ENCODE measurements at places on chromosomes 4 and X.
A peak's percentile ranks its signal among the peaks of the same experiment; 100 is the strongest.

DNA sequence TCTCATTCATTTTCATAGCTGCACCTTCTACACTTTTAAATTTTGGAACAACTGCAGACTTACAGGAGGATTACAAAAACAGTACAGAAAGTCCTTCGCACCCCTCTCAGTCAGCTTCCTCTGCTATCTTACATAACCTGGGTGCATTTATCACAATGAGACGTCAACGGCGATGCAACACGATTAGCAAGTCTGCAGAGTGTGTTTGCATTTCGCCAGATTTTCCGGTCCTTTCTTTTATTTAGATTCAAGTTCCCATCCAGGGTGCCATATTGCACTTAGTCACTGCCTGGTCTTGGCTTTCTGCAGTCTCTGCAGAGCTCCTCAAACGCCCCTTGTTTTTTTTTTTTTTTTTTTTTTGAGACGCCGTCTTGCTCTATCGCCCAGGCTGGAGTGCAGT is 85.9 kb downstream of the ASMT start:
- DNase-seq = no peak
- H3K36me3 ChIP-seq = no peaks in the 10 kb centered on the region
- no peaks in the 10 kb centered on the region for H3K4me1 ChIP-seq
- no peak overlapping the region for H3K27ac ChIP-seq
- no peaks in the 10 kb centered on the region for H3K27me3 ChIP-seq
- no peak overlapping the region for H3K4me3 ChIP-seq

GRCh38 chrX:275476-275966 is 5.7 kb upstream of the PLCXD1 start:
- peaks cover 34% of the 10 kb centered on the region for H3K4me1 ChIP-seq
- peaks cover 7% of the 10 kb centered on the region for H3K36me3 ChIP-seq
- H3K27me3 ChIP-seq = peaks cover 19% of the 10 kb centered on the region

- peaks cover 17% of the 10 kb centered on the region for H3K4me1 ChIP-seq
- H3K36me3 ChIP-seq = no peaks in the 10 kb centered on the region
- H3K27me3 ChIP-seq = no peaks in the 10 kb centered on the region
- no peak overlapping the region for H3K4me3 ChIP-seq
Observed at GRCh38 chr4:181793096-181793495, 450.1 kb upstream of the TENM3 start.

DNA sequence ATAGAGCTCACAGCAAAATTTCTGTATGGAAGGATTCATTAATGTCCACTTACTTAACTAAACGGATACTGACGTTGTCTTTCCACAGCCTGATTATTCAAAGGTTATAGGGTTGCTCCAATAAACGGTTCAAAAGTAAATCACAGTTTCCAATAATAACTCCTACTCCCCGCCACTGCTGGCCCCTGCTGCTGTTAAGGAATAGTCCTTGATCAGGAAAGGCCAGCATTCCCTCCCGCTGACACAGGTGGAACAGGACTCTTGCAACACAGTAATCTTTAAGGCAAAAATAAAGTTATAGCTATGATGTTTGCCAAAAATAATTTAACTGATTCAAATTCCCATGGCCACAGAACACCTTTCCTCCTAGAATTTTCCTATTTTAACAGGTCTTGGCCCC is 53.9 kb downstream of the FAT1 start:
- H3K36me3 ChIP-seq = peaks cover 50% of the 10 kb centered on the region
- H3K27me3 ChIP-seq = peaks cover 3% of the 10 kb centered on the region
- no peak overlapping the region for H3K27ac ChIP-seq
- H3K4me1 ChIP-seq = peaks cover 13% of the 10 kb centered on the region
- H3K4me3 ChIP-seq = no peak overlapping the region
- no peak for DNase-seq

- H3K27me3 ChIP-seq = no peaks in the 10 kb centered on the region
- DNase-seq = no peak
- H3K27ac ChIP-seq = peak overlapping the region; percentile 79
- peaks cover 10% of the 10 kb centered on the region for H3K36me3 ChIP-seq
Observed at GRCh38 chrX:85905851-85906250, 141.5 kb downstream of the CHM start.

GRCh38 chr4:7094916-7095315 is 27.1 kb upstream of the GRPEL1 start:
- H3K4me3 ChIP-seq = no peak overlapping the region
- H3K27ac ChIP-seq = no peak overlapping the region
- H3K27me3 ChIP-seq = peaks cover 67% of the 10 kb centered on the region
- H3K36me3 ChIP-seq = no peaks in the 10 kb centered on the region

DNA sequence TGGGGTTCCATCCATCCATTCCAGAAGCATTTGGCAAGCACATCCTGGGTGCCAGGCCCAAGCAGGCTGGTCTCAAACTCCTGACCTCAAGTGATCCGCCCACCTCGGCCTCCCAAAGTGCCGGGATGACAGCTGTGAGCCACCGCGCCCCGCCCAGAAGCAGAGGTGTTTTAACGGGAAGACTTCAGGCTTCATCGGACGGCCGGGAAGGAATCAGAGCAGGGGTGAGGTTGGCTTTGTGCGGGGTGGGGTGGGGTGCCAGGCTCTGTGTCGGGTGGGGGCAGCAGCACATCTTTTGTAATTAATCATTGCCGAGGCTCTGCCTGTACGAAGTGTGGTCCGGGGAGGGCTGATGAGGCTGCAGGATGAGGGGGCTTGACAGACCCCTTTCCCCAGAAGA is 5.1 kb upstream of the SLC25A6 start:
- no peak overlapping the region for H3K4me3 ChIP-seq
- H3K27me3 ChIP-seq = peaks cover 4% of the 10 kb centered on the region
- DNase-seq = no peak
- H3K36me3 ChIP-seq = peaks cover 19% of the 10 kb centered on the region
- H3K4me1 ChIP-seq = peaks cover 31% of the 10 kb centered on the region

- no peak for DNase-seq
- H3K27ac ChIP-seq = no peak overlapping the region
- peaks cover 3% of the 10 kb centered on the region for H3K27me3 ChIP-seq
- H3K4me1 ChIP-seq = no peaks in the 10 kb centered on the region
Observed at GRCh38 chr4:36325499-36325898, 44.1 kb downstream of the DTHD1 start.

GRCh38 chr4:40178672-40179071 is 18.2 kb upstream of the RHOH start:
- no peak overlapping the region for H3K4me3 ChIP-seq
- peaks cover 5% of the 10 kb centered on the region for H3K27me3 ChIP-seq
- DNase-seq = no peak
- no peaks in the 10 kb centered on the region for H3K36me3 ChIP-seq

- no peak for DNase-seq
- peaks cover 6% of the 10 kb centered on the region for H3K27me3 ChIP-seq
- no peaks in the 10 kb centered on the region for H3K36me3 ChIP-seq
- no peak overlapping the region for H3K4me3 ChIP-seq
- H3K4me1 ChIP-seq = peaks cover 31% of the 10 kb centered on the region
Observed at GRCh38 chr4:56757261-56757746, 64.2 kb downstream of the SPINK2 start.

DNA sequence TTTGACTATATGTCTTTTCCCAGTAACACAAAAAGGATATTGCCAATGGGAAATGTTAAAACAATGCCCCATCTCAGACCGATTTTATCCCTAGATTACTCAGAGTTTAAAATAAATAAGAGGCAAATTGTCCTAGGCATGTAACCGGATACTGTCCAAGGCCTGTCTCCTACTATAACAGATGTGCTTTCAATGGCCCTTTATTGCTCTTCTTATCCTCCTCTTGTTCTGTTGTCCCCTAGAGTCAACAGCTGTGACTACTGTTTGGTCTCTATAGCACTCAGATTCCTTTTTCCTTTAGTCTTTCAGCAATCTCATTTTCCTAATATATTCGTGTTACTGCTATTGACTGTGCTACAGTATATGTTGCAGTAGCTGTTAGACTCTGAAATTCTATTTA is 66.8 kb upstream of the PLS3 start:
- H3K27ac ChIP-seq = no peak overlapping the region
- no peak for DNase-seq
- H3K36me3 ChIP-seq = no peaks in the 10 kb centered on the region
- H3K4me3 ChIP-seq = no peak overlapping the region
- peaks cover 4% of the 10 kb centered on the region for H3K27me3 ChIP-seq

DNA sequence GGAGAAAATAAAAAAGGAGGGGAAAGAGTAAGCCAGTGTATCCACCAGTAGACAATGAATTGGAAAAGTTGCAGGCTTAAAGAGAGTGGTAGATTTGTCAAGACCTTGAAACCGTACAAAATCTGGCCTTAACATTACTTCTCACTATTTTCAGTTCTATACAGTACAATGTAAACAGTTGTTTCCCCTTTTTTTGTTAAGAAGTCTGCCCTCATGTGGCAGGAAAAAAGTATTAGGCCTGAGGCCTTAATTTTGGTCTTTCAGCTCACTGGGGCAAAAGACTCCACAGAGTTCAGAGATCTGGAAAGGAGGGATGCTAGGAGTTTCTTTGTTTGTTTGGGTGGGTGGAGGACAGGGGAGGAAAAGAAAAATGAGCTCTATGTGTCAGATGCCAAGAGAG is 92.8 kb upstream of the CCDC160 start:
- no peak overlapping the region for H3K27ac ChIP-seq
- no peaks in the 10 kb centered on the region for H3K36me3 ChIP-seq
- no peak overlapping the region for H3K4me3 ChIP-seq
- no peak for DNase-seq
- no peaks in the 10 kb centered on the region for H3K4me1 ChIP-seq
- H3K27me3 ChIP-seq = peaks cover 3% of the 10 kb centered on the region

DNA sequence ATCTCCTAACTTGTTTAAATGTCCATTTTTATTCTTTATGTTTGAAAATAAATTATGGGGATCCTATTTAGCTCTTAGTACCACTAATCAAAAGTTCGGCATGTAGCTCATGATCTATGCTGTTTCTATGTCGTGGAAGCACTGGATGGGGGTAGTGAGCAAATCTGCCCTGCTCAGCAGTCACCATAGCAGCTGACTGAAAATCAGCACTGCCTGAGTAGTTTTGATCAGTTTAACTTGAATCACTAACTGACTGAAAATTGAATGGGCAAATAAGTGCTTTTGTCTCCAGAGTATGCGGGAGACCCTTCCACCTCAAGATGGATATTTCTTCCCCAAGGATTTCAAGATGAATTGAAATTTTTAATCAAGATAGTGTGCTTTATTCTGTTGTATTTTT is 27.6 kb downstream of the NUDT6 start:
- no peak overlapping the region for H3K4me3 ChIP-seq
- no peak for DNase-seq
- peak overlapping the region; percentile 57 for H3K27ac ChIP-seq
- peaks cover 41% of the 10 kb centered on the region for H3K36me3 ChIP-seq
- H3K4me1 ChIP-seq = no peaks in the 10 kb centered on the region

GRCh38 chrX:145502670-145503069 is 255.4 kb downstream of the SPANXN1 start:
- no peaks in the 10 kb centered on the region for H3K4me1 ChIP-seq
- H3K36me3 ChIP-seq = no peaks in the 10 kb centered on the region
- no peak overlapping the region for H3K27ac ChIP-seq
- DNase-seq = no peak
- peaks cover 10% of the 10 kb centered on the region for H3K27me3 ChIP-seq

DNA sequence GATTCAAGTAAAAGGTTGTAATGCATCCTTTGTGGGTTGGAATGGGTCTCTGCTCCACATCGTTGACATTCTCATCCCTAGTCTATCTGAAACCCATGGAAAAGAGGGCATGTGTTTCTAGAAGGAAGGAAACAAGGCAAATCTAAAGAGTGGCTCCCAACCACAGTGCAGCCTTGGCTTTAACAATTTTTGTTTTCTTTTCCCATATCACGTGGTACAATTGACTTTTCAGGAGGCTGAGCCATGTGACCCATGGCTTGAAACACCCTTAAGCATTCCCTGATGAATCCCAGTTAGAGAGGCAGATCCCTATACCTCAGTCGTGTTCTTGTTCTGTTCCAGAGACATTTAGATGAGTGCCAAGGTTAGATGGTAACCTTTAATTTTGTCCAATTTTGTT is 12.8 kb downstream of the DCUN1D4 start:
- H3K4me1 ChIP-seq = peaks cover 24% of the 10 kb centered on the region
- no peak for DNase-seq
- no peak overlapping the region for H3K27ac ChIP-seq
- H3K27me3 ChIP-seq = no peaks in the 10 kb centered on the region

- peaks cover 4% of the 10 kb centered on the region for H3K36me3 ChIP-seq
- DNase-seq = no peak
- H3K27me3 ChIP-seq = peaks cover 12% of the 10 kb centered on the region
- H3K4me3 ChIP-seq = no peak overlapping the region
- H3K27ac ChIP-seq = peak overlapping the region; percentile 39
Observed at GRCh38 chr4:8732681-8733243, 138.9 kb downstream of the HMX1 start.

DNA sequence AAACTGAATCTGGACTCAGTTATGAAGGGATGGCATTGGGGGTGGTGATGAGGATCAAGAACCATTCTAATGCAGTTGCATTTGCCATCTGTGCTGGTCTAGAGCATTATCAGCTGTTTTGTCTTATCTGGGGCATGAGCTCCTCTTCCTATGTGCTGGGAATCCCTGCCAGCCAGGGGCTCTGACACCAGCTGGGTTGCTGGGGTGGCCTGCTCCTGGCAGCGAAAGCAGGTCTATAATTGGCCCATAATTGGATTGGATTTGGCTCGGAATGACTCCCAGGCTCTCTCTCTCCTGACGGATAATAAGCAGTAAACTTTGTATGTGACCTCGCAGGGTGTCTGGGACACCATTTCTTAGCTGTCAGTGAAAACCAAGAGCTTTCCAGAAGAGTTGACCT is 34.1 kb downstream of the SMPX start:
- H3K4me3 ChIP-seq = no peak overlapping the region
- peaks cover 24% of the 10 kb centered on the region for H3K4me1 ChIP-seq
- no peak for DNase-seq
- H3K27me3 ChIP-seq = peaks cover 20% of the 10 kb centered on the region
- H3K36me3 ChIP-seq = no peaks in the 10 kb centered on the region

- H3K27me3 ChIP-seq = no peaks in the 10 kb centered on the region
- H3K4me3 ChIP-seq = no peak overlapping the region
- H3K36me3 ChIP-seq = peaks cover 35% of the 10 kb centered on the region
- peak overlapping the region; percentile 68 for H3K27ac ChIP-seq
Observed at GRCh38 chr4:128835498-128836222, 26.2 kb downstream of the JADE1 start.

DNA sequence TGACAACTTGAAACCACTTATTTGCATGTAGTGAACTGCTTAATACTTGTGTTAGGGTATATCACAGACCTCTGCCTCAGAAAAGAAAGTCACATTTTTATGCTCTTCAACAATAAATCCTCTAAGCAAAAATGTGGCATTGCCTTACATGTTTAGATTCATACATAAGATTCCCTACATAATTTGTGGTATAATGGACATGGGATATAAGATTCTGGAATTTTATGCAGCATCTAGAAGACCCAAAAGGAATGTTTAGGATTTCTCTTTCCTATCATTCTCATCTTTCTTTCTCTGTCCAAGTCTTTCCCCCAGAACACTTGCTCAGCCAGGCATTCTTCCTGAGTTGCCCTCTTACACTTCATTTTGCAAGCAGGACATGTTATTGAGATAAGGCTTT is 37.7 kb upstream of the TET2 start:
- no peaks in the 10 kb centered on the region for H3K4me1 ChIP-seq
- no peak for DNase-seq
- H3K27ac ChIP-seq = no peak overlapping the region
- no peaks in the 10 kb centered on the region for H3K36me3 ChIP-seq
